HuH-7.5 (cell line): ENCODE measurements at places on chromosomes 3 and 15.

- no peak for DNase-seq
Observed at GRCh38 chr15:71951134-71951533, 140.8 kb downstream of the NR2E3 start.

DNA sequence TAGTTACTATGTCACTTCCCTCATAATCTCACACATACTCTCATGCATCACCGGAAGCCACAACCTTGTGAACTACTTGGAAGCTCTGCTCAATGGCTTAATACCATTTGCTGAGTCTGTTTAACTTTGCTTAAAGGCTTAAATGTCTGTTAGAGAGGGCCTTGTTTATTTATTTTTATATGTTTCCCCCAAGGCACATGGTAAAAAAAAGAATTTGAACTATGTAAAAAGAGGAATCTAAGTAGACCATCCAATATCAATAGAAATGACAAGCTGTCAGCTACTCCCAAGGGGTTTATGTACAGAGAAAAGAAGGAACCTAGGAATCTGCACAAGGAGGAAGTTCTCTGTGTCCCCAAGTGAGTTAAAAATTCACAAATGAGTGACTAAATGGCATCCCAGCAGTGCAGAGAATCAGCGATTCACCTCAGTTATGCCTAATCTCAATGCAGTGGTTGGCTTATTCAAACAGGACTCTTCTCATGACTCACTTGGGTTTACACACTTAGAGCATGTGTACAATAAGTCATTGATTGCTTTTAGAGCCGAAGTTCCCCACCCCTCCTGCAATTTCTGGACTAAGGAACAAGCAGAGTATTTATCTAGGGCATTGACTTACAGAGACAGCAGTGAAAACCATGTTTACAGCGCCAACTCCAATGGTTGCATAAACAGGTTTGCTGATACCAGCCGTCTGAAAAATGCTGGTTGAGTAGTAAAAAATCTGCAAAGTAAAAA, 24.4 kb downstream of the SLC2A2 start:
- no peak for DNase-seq

DNA sequence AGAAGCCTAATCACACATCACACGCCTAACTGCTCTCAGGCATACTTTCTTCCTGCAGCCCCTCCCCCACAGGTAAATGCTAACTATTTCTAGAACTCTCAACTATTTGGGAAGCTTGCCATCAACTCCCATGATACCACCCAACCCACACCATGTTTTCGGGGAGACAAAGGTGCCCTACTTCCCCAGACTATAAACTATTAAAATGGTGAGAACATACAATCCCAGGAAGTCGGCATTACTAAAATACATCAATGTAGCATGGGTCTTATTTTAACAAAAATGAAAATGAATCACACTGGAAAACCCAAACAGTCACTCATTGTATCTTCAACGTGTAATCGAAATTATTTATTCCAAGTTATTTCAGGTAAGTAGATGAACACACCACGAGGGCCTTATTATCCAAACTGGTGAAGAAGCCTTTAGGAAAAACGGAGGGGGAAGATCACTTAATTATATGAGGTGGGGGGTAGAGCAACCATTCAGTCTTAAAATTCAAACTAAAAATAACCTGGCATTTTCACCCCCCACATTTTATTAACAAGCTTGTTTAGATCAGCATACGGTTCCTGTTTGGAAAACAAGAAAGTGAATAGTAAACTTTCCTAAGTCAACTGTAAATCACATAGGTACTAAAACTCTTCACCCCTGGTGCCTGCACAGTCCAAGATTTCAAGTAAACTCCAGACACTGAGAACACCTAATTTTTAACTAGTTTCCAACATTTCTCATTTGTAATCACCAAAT, 1.9 kb downstream of the TBL1XR1 start:
- DNase-seq, result no peak

DNA sequence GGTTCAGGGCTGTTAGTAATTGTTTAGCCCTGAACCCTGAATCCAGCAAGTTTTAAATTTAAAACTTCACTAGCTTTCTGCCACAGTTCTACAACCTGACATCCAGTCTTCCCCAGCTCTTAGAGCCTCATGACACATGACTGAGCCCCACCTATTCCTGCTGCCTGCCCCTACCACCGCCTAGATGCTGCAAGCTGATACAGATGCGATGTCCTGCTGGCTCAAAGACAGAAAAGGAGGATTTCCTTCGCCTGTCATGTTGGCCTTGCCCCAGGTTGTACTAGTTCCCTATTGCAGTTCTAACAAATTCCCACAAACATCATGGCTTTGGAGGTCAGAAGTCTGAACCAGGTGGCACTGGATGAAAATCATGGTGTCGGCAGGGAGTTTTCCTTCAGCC, 510.6 kb upstream of the PPP2R3A start:
- DNase-seq, result no peak

- DNase-seq, result peak; percentile 43
Observed at GRCh38 chr3:17233398-17233800, 348.6 kb downstream of the PLCL2 start.

- no peak for DNase-seq
Observed at GRCh38 chr3:57727106-57727505, 29.0 kb upstream of the SLMAP start.

GRCh38 chr3:134677196-134677986, 26.6 kb upstream of the KY start:
- no peak for DNase-seq
